ENCODE measurements at places on chromosomes 16 and 17.

DNA sequence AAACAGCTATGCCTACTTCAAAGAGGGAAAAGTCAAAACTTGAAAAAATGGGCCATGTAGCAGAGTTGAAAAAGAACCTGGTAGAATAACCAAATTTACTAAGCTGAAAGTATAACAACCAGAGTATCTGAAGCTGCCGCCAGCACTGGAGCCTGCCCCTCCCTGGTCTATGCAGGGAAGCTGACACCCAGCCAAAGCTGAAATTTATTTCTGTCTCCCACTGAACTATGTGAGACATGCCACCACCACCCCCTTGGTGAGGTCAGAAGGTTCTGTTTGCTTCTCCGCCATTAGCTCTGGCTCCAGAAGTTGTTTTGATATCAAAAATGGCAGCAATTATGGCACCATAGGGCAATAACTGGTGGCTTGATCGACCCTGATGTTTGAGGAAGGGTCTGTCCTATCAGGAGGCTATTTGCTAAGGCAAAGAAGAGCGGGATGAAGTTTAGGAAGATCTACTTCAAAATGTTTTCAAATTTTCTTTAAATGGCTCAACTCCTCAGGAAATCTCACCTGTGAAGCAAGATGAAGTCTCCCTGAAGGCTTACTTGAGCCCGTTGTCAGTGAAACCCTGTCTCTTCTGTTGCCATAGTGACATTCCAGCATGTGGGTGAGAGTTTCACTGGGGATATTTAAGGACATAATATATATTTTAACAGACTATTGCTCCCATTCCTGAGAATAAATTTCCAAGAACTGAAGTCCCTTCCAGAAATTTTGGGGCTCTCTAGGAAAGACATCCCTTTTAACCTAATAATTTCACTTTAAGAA lies 122.0 kb downstream of the COPRS start:
- no peak overlapping the region for H3K27ac ChIP-seq
- no peak overlapping the region for H3K4me3 ChIP-seq
- no peaks in the 10 kb centered on the region for H3K4me1 ChIP-seq
- no peaks in the 10 kb centered on the region for H3K36me3 ChIP-seq
- peaks cover 10% of the 10 kb centered on the region for H3K27me3 ChIP-seq
- DNase-seq, result no peak

GRCh38 chr16:27273330-27273669 lies 4.7 kb upstream of the NSMCE1 start:
- peak overlapping the region; percentile 98 for H3K27ac ChIP-seq
- H3K36me3 ChIP-seq, result peaks cover 35% of the 10 kb centered on the region
- peak overlapping the region; percentile 51 for H3K4me3 ChIP-seq
- no peaks in the 10 kb centered on the region for H3K27me3 ChIP-seq
- DNase-seq, result no peak

- H3K27ac ChIP-seq, result no peak overlapping the region
- H3K36me3 ChIP-seq, result no peaks in the 10 kb centered on the region
- H3K4me3 ChIP-seq, result no peak overlapping the region
- no peak for DNase-seq
- H3K27me3 ChIP-seq, result no peaks in the 10 kb centered on the region
Observed at GRCh38 chr16:76614269-76614668, 337.1 kb downstream of the CNTNAP4 start.

DNA sequence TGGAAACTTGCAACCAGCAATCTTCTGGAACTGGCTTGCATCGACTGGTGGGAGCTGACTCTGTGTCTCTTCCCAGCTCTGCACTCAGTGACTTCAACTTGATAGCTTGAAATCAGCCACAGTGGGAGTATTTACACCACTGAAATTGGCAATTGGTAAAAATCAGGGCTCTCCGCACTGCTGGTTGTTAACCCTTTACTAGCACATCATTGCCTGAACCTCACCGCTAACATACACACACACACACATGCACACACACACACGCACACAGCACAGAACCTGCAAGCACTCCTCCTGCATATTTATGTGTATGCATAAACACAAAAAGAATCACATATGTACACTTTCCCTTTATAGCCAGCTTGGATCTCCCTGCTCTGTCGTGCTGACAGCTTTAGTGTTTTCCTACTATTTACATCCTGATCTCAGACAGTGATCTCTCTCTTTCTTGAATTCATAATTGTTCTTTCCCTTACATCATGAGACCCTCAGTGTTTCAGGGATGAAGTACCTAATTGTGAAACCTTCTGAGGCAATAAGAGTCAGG lies 7.9 kb upstream of the TMIGD1 start:
- peaks cover 7% of the 10 kb centered on the region for H3K27me3 ChIP-seq
- peaks cover 13% of the 10 kb centered on the region for H3K4me1 ChIP-seq
- H3K27ac ChIP-seq, result no peak overlapping the region
- H3K36me3 ChIP-seq, result no peaks in the 10 kb centered on the region
- no peak overlapping the region for H3K4me3 ChIP-seq

GRCh38 chr17:1650731-1651558 lies 1.3 kb upstream of the RILP start:
- no peak overlapping the region for H3K4me3 ChIP-seq
- H3K27me3 ChIP-seq, result no peaks in the 10 kb centered on the region
- no peak overlapping the region for H3K27ac ChIP-seq
- DNase-seq, result no peak
- peaks cover 52% of the 10 kb centered on the region for H3K36me3 ChIP-seq
- peaks cover 8% of the 10 kb centered on the region for H3K4me1 ChIP-seq

GRCh38 chr17:38706505-38707216 lies 1.6 kb downstream of the MLLT6 start:
- peak overlapping the region; percentile 89 for H3K27ac ChIP-seq
- peaks cover 46% of the 10 kb centered on the region for H3K4me1 ChIP-seq
- H3K4me3 ChIP-seq, result peak overlapping the region; percentile 92
- H3K36me3 ChIP-seq, result peaks cover 57% of the 10 kb centered on the region
- DNase-seq, result no peak

DNA sequence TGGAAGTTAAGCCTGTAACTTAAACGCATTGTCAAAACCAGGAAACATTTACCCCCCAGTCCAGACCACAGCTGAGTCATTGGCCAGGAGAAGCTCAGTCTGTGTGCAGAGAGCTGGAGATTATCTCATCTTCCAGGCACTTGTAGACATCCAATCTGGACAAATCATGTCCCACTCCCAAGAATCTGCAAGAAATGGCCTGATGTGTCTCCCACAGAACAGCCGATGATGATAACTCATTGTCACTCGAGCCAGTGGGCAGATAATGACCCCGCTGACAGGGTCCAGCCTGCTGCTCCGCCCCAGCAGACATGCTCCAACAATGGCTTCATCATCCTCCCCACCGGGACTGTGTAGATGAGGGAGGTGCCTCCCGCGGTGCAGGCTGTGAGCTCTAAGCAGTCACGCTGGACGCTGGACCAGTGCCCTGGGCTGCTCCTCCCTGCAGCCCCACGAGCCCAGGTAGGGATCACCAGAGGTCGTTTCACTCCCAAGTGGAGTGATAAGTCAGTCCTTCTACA lies 322.5 kb downstream of the C16orf95 start:
- H3K27ac ChIP-seq, result no peak overlapping the region
- H3K27me3 ChIP-seq, result peaks cover 2% of the 10 kb centered on the region

DNA sequence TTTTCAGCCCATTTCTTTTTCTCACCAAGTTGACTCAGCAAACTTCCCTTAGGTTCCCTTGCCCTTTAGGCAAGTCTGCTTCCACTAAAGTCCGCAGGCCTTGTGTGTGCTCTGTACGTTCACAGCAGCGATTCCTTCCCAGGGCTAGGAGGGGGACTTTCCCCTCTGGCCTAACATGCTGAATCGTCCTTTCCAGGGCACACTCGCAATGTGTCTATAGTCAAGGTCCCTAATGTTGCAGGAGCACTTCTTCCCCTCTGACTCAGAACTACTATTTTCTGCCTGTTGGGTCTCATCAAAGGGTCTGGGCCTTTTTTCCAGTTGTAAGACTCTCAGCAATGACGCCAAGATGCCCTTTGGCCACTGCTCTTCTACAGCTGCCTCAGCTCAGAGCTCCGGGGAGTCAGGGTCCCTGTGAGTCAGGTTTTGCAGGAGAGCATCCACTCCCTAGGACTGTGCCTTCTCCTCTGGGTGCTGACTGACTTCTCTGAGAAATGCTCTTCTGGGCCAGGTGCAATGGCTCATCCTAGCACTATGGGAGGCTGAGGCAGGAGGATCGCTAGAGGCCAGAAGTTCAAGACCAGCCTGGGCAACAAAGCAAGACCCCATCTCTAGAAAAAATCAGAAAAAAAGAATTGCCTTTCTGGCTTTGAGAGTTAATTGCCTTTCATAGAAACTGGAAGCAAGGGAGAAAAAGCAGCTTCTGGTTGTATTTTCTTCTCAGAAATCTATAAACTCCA lies 64.4 kb upstream of the TBX2 start:
- DNase-seq, result no peak
- H3K4me3 ChIP-seq, result no peak overlapping the region
- no peak overlapping the region for H3K27ac ChIP-seq
- no peaks in the 10 kb centered on the region for H3K27me3 ChIP-seq
- no peaks in the 10 kb centered on the region for H3K4me1 ChIP-seq

DNA sequence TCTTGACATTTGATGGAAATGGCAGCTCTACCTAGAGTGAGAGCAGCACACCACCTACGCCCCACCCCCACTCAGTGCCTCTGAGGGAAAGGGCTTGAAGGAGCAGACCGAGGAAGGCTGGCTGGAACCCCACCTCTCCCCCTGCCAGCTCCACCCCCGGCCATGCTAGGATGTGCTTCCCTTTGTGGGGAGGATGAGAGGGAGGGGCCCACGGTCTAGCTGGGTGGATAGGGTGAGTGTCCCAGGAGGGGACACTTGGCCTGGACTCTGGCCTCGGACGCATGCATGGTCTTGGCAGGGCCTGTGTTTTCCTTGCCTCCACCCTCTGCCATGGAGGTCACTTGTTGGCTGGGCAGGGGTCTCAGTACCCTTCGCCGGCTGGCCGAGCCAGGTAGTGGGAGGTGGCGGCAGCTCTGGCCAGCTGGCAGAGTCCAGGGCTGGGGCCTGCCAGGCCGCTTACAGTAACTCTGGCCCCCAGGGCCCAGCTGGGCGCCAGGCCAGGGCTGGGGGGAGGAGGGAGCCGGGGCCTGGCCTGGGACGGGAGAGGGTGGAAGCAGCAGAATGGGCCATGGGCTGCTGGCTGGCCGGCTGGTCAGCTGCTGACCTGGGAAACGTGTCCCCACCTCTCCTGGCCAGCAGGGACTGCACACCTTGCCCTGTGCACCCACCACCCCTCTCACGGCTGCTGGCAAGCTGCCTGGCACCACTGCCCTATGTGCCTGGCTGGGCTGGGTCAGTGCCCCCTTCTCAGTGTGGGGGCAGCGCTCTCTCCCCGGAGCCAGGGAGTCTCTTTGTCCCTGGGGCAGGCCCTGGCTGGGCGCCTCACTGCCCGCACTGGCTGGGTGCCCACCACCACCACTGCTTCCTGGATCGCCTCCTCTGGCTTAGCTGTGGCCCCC lies 23.0 kb downstream of the RARA start:
- DNase-seq, result no peak
- peaks cover 68% of the 10 kb centered on the region for H3K4me1 ChIP-seq
- H3K27ac ChIP-seq, result peak overlapping the region; percentile 79

GRCh38 chr16:47469227-47469626 lies 8.1 kb downstream of the PHKB start:
- no peak overlapping the region for H3K4me3 ChIP-seq
- peaks cover 3% of the 10 kb centered on the region for H3K4me1 ChIP-seq
- H3K36me3 ChIP-seq, result peaks cover 4% of the 10 kb centered on the region
- no peak overlapping the region for H3K27ac ChIP-seq
- no peaks in the 10 kb centered on the region for H3K27me3 ChIP-seq

Data from activated T-helper 2 cell treated with anti-CD3 and anti-CD28 coated beads, Interferon-gamma antibody, Interleukin-2, Interleukin-4, amounts not matched to agents 10 μg/mL and 5 μg/mL and 100 μg/mL, durations not matched to agents 14 hours and 24 hours and 36 hours (primary cell).